NCI-H187 treated with DMSO at 0.1 percent for 48 hours (cell line): ENCODE measurements at places on chromosomes 3 and 15.

GRCh38 chr3:144390786-144391185, 419.2 kb downstream of the DIPK2A start:
- DNase-seq, result no peak

DNA sequence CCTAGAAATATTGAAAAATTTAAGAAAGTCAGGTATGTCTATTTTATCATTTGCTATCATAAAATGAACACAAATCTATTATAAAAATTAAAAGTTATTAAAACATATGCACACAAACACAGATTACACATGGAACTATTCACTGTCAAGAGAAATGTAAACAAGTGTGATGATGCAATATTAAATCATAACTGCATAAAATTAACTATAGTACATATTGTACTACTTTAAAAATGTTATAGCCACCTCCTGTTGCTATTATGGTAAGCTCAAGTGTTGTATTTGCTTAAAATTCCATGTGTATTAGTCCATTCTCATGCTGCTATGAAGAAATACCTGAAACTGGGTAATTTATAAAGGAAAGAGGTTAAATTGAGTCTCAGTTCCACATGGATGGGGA, 54.7 kb upstream of the CMC1 start:
- no peak for DNase-seq

GRCh38 chr15:101521591-101521990, 32.1 kb upstream of the PCSK6 start:
- no peak for DNase-seq

- no peak for DNase-seq
Observed at GRCh38 chr15:89496155-89497098, at the start of gene RHCG. Gene RHCG, minus strand, starts transcription at chr15:89496583. Its CDS starts 39 bp downstream, at chr15:89496544.

DNA sequence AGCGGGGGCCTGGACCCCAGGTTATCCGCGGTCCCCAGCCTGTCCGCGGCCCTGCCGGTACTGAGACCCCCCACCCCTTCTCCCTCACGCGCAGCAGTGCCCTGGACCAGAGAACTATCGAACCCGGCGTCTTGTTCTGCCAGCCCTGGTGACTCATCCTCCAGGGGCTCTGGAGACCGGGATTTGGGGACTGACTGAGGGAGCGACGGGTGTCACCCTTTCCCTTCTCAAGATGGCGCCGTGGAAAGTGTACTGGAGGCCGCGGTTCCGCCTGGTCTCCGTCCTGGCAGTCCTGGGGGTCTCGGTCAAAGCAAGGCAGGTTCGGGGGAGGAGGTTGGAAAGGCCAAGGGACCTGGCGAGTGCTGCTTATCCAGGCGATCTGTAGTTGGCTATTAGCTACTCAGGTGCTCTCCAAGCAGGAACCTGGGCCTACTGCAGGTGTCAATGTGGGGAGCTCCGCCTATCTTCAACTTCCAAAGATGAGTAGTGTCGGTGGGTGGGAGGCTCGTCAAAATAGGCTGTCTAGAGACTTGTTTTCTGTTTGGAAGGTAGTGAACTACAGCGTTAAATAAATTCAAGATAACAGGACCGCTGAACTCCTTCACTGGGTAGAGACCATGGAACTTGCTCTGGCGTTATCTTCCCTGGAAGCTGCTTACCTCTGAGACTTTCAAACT, 790 bp downstream of the RAB5A start:
- DNase-seq, result no peak

DNA sequence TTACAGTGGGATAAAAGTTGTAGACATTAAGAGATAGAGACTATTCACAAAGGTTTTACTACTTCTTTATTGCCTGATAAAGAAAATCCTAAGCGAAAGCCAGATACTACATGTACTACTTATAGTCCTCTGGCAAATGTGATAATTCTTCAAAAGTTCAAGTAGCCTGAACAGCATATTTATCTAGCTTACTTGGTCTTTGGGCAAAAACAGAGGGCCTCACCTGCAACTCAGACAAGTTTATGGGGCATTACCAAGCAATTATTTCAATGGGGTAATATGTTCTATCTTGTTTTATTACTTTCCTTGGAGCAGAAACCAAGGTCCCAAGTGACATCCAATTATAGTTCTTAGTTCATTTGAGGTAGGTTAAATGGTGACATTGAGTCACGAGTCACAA, 390.1 kb upstream of the ARHGEF26 start:
- DNase-seq, result no peak

GRCh38 chr3:72282918-72283317, 498.0 kb upstream of the PROK2 start:
- no peak for DNase-seq

DNA sequence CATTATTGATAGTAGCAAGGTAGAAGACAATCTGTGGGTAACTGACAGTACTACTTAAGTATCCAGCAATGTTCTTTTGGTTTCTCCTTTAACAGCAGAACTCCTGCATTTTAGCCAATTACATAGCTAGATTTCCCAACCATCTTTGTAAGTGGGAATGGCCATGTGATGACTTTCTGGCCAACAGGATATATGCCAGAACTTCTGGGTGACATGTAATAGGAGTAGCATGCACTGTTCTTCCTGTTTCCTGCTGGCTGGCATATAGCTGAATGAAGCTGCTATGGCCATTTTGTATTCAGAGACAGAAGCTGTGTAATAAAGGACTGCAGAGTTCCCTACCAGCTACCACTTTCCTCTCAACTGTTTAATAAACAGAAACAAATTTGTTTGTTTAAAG, 18.0 kb downstream of the SPICE1 start:
- DNase-seq, result no peak

DNA sequence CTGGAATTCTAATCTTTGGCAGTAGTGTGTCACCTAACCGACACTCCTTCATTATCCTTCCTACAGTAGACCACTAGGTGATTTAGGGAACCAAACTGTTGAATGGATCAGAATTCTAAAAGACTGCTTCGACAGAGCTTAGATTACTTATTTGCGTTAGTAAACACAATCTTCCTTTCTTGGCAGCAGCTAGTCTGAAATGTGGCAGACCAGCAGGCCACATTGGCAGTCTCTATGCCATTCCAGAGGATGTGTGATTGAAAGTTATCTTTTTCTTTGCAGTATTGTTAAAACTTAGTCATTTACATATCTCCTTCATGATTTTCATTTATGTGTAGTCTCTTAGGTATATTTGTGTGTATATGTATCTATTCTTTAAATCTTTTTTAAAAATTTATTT, 23.6 kb downstream of the MBNL1 start:
- no peak for DNase-seq

DNA sequence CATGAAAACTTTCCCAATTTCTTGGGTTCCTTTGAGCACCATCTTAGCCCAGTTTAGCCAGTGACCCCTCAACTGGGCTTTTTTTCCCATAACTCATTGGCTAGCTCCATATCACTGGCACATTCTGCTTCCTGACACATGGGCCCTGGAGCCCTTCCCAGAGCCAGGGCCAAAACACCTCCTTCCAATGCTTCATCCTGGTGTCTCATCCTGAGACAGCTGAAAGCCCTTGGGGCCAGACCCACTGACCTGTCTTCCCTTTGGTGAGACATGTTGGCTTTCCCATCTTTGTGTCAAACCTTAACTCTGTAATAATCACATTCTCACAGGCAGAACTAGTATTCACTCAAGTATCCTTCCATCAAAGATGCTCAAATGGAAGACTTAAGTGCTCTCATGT, 82.6 kb upstream of the SMAD3 start:
- DNase-seq, result no peak

GRCh38 chr3:94423578-94423977, 360.7 kb downstream of the NSUN3 start:
- DNase-seq, result no peak

DNA sequence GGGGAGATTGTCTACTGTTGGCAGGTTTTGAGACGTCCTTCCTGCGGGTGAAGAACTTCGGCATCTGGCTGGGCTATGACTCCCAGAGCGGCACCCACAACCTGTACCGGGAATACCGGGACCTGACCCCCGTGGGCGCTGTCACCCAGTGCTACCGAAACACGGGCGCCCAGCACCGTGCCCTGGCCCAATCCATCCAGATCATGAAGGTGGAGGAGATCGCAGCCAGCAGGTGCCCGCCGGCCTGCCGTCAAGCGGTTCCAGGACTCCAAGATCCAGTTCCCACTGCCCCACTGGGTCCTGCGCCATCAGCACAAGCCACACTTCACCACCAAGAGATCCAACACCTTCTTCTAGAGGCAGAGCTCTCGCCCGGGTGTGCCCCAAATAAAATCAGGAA, 194.9 kb upstream of the EPHA6 start:
- no peak for DNase-seq

DNA sequence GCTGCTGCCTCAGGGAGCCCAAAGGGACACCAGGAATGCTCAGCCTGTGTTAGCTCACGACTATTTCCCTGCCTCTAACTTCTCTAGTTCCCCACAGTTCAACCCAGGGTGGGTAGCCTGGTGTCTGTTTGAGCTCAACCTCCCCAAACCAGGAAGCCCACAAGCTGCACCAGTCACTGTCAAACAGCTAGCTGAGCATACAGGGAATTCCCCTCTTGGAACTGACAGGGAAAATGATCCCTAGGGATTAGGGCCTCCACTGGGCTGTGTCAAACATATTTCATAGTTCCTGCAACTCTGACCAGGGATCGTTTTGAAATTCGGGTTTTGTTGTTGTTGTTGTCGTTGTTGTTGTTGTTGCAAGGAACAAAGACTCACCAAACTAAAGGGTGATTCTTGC, 147.1 kb upstream of the ICE2 start:
- no peak for DNase-seq

DNA sequence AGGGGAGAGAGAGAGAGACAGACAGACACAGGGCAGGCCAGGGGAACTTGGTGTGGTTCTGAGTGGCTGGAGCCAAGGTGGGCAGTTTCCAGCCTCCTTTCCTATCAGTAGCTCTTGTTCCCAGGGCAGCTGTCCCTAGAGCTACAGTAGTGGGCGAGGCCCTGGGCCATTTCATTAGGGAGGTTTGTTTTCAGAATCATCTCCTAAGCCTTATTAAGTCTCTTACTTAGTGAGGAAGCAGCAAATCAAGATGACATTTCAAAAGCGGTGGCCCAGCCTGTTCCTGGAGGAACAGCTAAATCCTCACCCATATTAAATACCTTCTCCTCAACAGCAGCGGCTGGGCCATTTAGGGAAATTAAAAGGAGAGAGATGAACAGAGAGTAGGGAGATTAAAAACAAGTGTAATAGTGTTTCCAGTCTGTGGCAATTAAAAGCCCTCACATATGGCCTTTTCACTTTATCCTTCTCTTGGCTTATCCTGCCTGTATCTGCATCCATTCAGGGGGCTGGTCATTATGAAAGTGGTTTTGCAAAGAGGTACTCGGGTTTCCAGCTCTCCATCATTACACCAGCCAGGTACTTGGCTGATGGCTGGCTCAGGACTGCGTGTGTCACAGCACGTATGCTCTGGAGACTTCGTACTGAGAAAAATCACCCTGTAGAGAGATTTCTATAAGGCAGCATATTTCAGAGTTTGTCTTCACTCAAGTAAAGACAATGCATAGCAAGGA, 91.9 kb upstream of the PRR23C start:
- no peak for DNase-seq

- no peak for DNase-seq
Observed at GRCh38 chr15:60326343-60326742, 71.4 kb downstream of the ANXA2 start.

DNA sequence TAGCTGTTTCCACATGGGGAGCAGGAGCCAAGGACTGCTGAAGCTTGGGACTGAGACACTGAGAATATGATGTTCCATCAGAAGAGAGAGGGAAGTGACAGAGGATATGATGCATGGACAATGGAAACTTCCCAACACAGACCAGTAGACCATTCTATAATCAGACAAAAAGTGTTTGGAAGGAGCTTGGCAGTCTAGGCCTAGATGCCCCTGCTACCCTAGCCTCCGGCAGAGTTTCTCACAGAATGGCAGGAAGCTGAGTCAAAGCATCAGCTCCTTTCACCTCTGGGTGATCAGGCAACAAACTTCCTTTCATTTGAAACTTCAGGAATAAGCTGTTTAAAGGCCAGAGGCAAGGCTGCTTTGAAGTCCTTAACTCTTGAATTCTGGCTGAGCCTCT, 222.0 kb downstream of the NEK10 start:
- DNase-seq, result no peak

- DNase-seq, result no peak
Observed at GRCh38 chr3:16378415-16378814, 113.4 kb downstream of the OXNAD1 start.

DNA sequence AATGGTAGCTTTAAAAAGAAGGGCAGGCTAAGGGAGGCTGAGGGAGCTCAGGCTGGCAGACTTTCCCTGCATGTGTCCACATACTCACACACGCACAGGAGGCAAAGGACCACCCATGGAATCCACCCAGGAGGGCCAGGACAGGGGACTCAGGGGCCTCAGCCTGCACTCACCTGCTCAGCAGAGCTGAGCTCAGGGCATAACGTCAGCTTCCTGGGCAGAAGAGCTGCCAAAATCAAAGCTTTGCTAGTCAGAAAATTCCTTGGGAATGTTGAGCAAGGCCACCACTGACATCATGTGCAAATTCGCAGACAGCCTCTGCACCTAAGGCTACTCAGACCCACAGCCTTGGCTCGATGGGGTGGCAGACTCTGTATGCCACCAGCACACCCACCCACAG, 16.4 kb upstream of the ALAS1 start:
- DNase-seq, result no peak

GRCh38 chr3:194164861-194165260, 28.9 kb downstream of the HES1 start:
- DNase-seq, result no peak

GRCh38 chr3:52121813-52122212, 32.4 kb downstream of the POC1A start:
- DNase-seq, result no peak

DNA sequence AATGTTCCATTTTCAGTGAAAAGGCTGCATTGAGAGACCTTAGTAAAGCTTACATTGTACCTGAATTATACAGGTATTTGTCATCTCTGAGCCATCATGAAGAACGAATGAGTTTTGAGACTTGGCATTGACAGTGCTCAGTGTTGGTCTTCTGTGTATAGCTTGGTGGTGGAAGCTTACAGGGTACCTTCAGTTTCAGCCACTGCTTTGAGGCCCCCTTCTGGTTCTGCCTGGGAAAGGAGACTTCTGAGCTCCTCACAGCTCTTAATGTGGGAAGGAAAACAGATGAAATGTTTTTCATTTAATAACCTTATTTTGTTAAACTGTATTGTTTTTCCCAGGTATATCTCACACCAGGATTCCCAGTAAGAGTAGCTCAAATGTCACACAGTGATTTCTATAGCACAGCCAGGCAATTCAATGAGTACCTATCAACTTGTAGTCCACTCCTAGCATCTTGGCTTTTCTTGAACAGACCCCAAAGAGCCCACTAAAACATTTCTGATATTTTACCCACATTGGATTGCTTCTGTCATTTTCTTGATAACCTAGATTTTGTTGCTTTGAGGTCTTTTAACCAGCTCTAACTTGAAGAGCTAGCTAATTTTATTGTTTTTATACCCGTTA, 5.6 kb downstream of the SERPINI1 start:
- no peak for DNase-seq

DNA sequence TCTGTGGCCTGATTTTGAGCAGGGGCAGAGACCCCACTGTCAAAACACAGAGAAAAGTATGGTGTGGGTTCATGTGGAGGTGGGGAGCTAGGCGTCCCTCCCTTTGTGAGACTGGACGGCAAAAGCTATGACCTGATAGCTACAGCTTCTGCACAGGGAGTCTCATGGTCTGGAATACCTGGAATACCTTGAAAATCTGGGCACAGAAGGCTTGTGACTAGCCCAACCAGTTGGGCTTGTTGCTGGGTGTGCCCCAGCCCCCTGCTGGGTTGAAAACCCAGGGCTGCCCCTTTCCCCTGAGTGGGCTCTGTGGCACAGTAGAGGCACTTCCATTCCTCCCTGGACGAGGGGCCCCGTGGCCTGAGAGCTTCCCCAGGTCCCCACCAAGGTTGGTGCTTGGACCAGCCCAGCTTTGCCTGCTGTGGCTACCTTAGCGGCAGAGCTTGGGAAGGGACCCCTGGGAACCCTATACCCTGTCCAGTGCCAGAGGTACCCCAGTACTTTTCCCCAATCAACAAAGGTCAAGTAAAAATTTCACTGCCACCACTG, 37.3 kb downstream of the SLC2A2 start:
- DNase-seq, result no peak
